Activated T-helper 1 cell treated with anti-CD3 and anti-CD28 coated beads, Interleukin-12 subunit alpha, Interleukin-12 subunit beta, Interleukin-2, Interleukin-4 antibody, amounts not matched to agents 30 ng/mL and 10 ng/mL and 1 ng/mL, durations not matched to agents 14 hours and 24 hours and 36 hours (primary cell): ENCODE measurements at places on chromosomes 12 and 14. TPM values are rescaled to one million over a fixed set of nuclear protein-coding genes. Genes with fewer than 3 reads are reported as not detected.

The DIO2 gene
- total RNA-seq: not detected in 2 replicates

DNA sequence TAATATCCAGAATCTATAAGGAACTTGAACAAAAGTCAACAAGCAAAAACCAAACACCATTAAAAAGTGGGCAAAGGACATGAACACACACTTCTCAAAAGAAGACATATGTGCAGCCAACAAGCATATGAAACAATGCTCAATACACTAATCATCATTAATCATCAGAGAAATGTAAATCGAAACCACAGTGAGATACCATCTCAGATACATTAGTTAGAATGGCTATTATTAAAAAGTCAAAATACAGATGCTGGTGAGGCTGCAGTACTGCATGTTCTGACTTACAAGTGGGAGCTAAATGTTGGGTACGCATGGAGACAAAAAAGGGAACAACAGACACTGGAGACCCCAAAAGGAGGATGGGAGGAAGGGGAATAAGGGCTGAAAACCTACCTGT, 67.1 kb downstream of the BLTP3B start:
- H3K4me1 ChIP-seq: no peaks in the 10 kb centered on the region
- no peak overlapping the region for H3K27ac ChIP-seq
- no peak overlapping the region for H3K4me3 ChIP-seq
- no peak for DNase-seq
- peaks cover 39% of the 10 kb centered on the region for H3K36me3 ChIP-seq
- no peaks in the 10 kb centered on the region for H3K27me3 ChIP-seq

The RPL10L gene
- not detected in 2 replicates for total RNA-seq

GRCh38 chr12:4217091-4217490, 56.5 kb upstream of the CCND2 start:
- H3K27ac ChIP-seq: no peak overlapping the region
- no peak for DNase-seq
- H3K27me3 ChIP-seq: no peaks in the 10 kb centered on the region
- peaks cover 49% of the 10 kb centered on the region for H3K4me1 ChIP-seq

The PRKD1 gene
- 0.23 TPM in 1 of 2 replicates, not detected in the other for total RNA-seq

- no peak overlapping the region for H3K27ac ChIP-seq
- H3K27me3 ChIP-seq: no peaks in the 10 kb centered on the region
- DNase-seq: no peak
Observed at GRCh38 chr12:38456537-38457120, 140.1 kb downstream of the ALG10B start.

The NTN4 gene
- not detected in 2 replicates for total RNA-seq

DNA sequence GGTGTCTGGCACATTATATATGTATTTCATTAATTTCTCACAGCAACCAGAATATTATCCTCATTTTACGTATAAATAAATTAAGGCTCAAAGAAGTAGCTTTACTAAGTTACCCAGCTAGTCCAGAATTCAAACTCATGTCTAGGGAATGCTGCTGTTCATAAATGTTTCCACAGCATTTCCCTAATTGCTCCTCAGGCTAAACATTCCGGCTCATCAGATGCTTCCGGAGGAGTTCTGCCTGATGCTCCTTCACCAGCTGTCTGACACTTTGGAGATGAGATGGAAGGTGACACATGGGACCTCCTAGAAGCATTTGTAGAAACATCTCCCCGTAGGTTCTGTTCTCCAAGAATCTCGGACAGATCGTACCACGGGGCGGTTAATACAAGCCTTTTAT, 12.1 kb downstream of the KRT85 start:
- peaks cover 8% of the 10 kb centered on the region for H3K4me1 ChIP-seq
- H3K27me3 ChIP-seq: peaks cover 12% of the 10 kb centered on the region
- H3K36me3 ChIP-seq: no peaks in the 10 kb centered on the region
- H3K4me3 ChIP-seq: no peak overlapping the region
- no peak for DNase-seq

The LTBR gene
- 0.64 and 1.3 TPM in 2 replicates for total RNA-seq

DNA sequence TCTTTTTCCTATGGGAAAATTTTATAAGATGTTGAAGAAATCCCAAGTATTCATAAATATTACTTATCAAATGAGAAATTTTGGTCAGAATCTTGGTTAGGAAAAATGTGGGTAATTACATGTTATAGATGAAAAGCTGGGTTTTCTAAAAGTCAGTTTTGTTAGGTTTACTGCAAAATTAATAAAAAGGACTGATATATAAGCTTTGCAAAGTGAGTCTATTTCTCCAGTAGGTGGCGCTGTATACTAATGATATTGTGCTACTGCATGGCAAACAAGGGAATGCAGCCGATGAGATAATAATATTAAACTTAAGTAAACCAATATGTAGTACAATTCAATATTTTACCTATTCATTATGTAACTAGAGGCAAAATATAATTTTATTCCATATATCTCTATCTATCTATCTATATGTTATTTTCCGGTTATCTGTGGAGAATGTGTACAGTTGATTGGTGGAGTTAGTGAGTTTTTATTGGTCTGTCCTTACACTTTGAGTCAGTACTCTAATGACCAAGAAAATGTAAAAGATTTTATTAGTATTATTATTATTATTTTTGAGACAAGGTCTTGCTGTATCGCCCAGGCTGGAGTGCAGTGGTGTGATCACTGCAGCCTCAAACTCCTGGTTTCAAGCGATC, 32.9 kb downstream of the MIPOL1 start:
- no peak overlapping the region for H3K4me3 ChIP-seq
- no peak overlapping the region for H3K27ac ChIP-seq
- H3K36me3 ChIP-seq: no peaks in the 10 kb centered on the region
- DNase-seq: no peak

DNA sequence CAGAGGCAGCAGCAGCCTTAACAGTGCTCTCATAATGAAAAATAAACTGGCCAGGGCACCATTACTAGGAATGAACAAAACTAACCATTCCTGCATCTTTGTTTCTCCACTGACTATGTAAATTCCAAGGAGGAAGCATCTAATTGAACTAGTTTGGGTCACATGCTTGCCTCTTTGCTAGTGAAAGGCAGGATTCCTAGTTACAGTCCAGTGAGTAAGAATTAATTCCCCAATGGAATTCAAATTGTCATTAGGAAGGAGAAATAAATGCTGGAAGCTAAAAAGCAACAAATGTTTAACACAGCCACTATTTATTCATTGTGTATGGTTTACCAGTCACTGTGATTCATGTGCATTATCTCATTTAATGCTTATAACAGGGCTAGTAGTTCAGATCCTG, 316.0 kb downstream of the CCDC91 start:
- no peaks in the 10 kb centered on the region for H3K4me1 ChIP-seq
- peaks cover 5% of the 10 kb centered on the region for H3K36me3 ChIP-seq
- H3K27ac ChIP-seq: no peak overlapping the region
- no peaks in the 10 kb centered on the region for H3K27me3 ChIP-seq
- no peak overlapping the region for H3K4me3 ChIP-seq

DNA sequence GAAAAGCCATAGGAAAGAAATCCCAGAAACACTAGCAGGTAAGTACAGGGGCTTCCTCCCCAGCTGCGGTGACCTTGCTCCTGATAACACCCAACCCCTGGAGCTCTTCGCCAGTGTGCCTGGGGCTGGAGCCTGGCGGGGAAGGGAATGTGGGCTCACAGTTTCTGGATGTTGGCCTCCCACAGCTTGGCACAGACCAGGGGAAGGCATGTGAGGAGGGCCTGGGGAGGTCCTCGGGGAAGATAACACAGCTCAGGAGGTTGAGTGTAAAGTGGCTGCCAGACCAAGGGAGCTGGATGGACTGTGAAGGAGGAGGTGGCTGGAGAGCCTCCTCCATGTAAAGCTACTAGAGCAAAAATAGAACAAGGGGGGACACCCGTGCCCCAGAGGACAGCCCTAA, 120.1 kb downstream of the BICD1 start:
- H3K27me3 ChIP-seq: no peaks in the 10 kb centered on the region
- no peak for DNase-seq
- peaks cover 2% of the 10 kb centered on the region for H3K36me3 ChIP-seq
- no peaks in the 10 kb centered on the region for H3K4me1 ChIP-seq
- H3K27ac ChIP-seq: no peak overlapping the region
- no peak overlapping the region for H3K4me3 ChIP-seq

The C14orf132 gene
- total RNA-seq: 0.20 and 0.21 TPM in 2 replicates

GRCh38 chr12:30329281-30329680, 366.4 kb downstream of the IPO8 start:
- H3K4me1 ChIP-seq: no peaks in the 10 kb centered on the region
- H3K36me3 ChIP-seq: no peaks in the 10 kb centered on the region
- no peak overlapping the region for H3K4me3 ChIP-seq
- DNase-seq: no peak
- H3K27ac ChIP-seq: no peak overlapping the region
